ENCODE measurements at places on chromosomes 1 and 21.

GRCh38 chr1:117034791-117035290 is 25.3 kb upstream of the TTF2 start:
- no peak for DNase-seq

DNA sequence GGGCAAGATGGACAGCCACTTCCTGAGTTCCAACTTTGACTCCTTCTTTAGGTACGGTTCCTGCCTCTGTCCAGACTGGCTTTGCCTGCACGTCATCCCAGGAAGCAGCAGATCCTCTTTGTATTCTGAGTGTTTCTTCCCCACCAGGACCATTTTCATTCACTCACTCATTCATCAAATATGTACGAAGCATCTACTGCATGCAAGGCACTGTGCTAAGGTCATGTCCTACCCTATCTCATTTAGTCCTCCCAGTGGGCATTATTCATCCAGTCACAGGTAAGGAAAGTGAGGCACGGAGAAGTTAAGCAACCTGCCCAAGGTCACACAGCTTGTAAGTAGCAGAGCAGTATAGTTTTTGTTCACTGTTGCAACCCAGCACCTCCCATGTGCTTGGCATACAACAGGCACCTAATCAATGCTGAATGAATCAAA is 13.9 kb downstream of the CRYBG2 start:
- DNase-seq: no peak

- DNase-seq: no peak
Observed at GRCh38 chr21:15841856-15842564, 112.2 kb downstream of the USP25 start.

GRCh38 chr1:83769072-83769471 is 229.9 kb downstream of the TTLL7 start:
- no peak for DNase-seq

DNA sequence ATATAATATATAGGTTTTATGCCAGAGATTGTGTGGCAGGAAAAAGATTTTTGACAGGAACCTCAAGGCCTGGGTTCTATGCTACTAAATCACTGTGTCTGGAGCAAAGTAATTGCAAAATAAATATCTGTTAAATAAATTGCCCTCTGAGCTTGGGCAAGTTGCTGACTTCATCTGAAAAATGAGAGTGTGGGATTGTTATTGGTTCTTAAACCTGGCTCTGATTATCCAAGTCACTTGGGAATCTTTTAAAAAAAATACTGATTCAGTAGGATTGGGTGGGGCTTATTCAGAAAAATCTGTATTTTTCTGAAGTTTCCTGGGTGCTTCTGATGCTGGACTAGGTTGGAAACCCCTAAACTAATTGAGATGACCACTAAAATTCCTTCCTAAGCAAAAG is 174.1 kb upstream of the SGIP1 start:
- DNase-seq: no peak

GRCh38 chr1:208562151-208562960 is 318.2 kb upstream of the PLXNA2 start:
- DNase-seq: no peak

DNA sequence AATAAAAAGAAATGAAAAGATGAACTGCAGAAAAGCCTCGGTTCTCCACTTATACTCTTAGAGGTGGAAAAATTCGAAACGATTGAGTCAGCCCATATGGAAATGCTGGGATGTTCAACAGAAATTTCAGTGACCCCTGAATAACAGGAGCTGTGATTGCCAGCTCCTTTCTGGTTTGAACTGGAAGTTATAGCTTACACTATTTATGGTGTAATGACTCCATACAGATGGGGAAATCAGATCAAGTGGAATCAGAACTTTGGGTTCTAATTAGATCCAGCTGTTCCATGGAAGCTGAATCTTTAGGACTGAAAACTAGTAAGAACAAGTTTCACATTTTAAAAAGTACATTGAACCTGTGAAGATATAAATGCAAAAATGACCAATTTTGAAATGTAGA is 569.3 kb upstream of the ZRANB2 start:
- no peak for DNase-seq

DNA sequence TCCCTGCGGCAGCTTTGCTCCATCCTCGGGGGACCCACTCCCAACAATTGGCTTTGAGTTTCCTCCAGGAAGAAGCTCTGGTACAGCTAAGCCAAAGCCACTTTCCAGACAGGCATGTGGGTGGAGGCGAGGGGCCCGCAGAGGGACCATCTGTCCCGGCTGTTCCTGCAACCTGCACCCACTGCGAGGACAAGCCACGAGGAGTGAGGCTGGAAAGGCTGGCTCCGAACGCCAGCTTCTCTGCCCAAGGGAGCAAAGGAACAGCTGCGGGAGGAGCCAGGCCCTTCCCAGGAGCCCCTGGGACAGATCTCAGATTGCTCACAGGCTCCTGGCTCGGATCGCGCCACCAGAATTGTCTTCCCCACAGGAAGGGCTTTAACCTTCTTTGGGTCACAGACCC is 28.3 kb upstream of the PEF1 start:
- no peak for DNase-seq

GRCh38 chr1:241396747-241397681 is 40.0 kb upstream of the RGS7 start:
- DNase-seq: no peak

- no peak for DNase-seq
Observed at GRCh38 chr1:181531951-181532600, 48.8 kb downstream of the CACNA1E start.

- no peak for DNase-seq
Observed at GRCh38 chr1:10648689-10649516, 147.5 kb downstream of the CASZ1 start.

DNA sequence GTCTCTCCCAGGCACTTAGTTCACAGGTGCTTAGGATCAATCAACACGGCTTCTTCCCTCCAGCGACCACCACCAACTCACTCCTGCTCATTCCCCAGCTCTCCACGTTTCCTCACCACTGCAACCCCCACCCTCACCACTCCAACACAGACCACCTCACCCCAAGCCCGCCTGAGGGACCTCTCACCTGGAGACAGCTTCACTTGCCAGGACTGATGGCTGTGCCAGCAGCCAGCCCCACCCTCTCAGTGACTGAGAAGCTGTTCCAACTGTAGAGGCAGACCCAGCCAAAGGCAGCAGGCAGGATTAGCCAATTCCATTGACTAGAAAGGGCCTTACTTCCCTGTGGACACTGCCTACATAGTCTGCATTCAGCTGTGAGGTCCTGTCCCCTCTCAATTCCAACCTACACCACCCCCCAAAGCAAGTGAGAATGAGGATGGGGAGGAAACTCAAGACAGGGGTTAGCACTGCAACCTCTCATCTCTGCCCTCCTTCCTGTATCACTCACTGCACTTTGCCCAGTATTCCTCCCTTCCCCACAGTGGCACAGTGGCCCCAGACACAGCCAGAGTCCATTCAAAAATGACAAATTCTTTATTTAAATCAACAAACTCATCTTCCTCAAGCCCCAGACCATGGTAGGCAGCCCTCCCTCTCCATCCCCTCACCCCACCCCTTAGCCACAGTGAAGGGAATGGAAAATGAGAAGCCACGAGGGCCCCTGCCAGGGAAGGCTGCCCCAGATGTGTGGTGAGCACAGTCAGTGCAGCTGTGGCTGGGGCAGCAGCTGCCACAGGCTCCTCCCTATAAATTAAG is 7.6 kb downstream of the TAGLN2 start:
- no peak for DNase-seq

DNA sequence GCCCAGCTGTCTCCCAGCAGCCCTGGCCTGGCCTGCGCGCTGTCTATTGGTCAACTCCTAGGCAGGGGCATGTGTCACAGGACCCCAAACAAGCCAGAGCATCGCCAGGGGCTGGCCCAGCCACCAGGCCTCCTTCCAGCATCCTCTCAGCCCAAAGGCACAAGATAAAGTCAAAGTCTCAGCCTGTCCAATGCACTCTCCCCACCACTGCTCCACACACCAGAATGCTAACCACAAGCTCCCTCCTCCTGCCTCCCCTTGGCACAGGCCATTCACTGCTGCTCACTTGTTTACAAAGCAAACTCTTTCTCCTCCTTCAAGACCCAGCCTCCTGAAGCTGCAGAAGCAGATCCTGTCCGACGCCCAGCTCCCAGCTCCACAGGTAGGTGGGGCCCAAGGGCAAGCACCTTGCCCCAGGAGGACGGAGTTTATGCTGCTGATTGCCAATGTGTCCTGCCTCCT is 133.4 kb downstream of the DMRTB1 start:
- DNase-seq: no peak

DNA sequence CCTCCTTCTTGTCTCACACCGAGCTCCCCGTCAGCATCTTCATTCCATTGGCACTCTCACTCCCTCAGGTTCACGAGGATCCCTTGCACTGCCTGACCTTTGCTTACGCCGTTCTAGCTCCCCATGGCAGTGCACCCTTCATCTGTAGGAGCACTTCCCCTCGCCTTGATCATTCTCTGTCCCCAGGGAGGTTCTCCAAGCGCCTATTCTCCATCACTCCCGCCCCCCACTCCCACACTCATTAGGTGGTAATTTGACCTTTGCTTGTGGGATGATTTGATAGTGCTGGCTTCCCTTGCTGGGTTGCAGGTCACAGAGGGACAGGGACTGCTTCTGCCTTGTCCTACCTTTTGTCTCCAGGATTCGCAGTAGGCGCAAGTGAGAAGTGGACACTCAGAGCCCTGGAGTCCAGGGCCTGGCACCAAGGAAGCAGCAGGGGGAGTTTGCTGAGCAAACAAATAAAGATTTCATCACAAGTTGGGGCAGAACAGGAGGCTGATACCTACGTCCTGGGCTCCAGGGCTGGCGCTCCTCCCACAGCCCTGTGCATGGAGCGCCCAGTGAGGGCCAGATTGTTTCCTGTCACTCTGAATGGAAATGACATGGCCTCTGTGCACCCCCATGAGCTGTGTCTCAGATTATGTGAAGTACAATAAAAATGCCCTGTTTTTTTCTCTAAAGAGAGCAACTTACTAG is 82.0 kb upstream of the RUNX3 start:
- no peak for DNase-seq

All from stimulated activated CD4-positive, alpha-beta T cell treated with anti-CD3 and anti-CD28 coated beads, Interleukin-1b, Interleukin-23, amount 100 ng/mL, for 1 hour (primary cell).